ENCODE measurements at places on chromosomes 12 and 14. TPM values are rescaled to one million over a fixed set of nuclear protein-coding genes. Genes with fewer than 3 reads are reported as not detected.

DNA sequence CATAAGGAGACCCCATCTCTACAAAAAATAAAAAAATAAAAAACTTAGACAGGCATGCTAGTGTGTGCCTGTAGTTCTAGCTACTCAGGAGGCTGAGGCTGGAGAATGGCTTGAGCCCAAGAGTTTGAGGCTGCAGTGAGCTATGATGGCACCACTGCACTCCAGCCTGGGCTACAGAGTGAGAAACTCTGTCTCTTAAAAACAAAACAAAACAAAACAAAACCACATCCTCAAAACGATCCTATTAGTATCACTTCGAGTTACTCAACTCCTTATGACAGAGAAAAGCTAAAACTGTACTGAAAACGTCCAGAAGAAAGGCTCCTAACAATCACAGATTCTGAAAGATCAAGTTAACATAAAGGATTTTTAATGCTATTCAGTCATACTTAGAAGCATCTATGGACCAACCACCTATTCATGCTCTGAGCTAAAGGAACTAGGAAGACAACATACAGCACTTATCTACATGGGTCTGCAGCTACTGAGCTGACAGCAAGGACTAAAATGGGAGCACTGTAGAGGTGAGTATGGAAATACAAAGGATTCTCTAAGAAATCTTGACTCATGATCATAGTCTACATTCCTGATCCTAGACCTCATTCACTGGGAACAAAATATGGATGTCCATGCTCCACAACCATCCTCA is 75.3 kb upstream of the DUSP6 start:
- DNase-seq: no peak

DNA sequence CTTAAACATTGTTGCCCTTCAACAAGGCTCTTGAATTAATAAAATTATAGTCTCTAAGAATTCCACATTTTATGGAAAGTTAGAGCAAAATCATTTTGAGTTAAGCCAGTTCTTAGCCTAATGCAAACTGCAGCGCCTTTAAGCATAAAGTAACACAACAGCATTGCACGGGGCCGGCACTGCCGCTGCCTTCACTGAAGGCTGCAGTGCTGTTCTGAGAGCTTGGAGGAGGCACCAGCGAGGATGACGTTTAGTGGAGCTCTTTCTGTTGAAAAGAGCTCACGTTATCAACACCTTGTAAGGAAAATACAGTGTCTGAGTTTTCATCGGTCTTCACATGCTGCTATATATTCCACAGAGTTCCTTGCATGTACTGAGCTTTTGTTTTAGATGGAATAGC is 38.3 kb upstream of the DYNC1H1 start:
- DNase-seq: no peak

GRCh38 chr14:93991212-93991611 is 5.9 kb upstream of the CCDC197 start:
- no peak for DNase-seq

GRCh38 chr14:59705245-59705644 is 128.6 kb upstream of the CCDC175 start:
- DNase-seq: no peak

- DNase-seq: no peak
Observed at GRCh38 chr14:52914295-52914694, 36.6 kb downstream of the FERMT2 start.

- no peak for DNase-seq
Observed at GRCh38 chr14:100726550-100727085, at the start of gene DLK1. DLK1 (plus strand) TSS chr14:100726892; CDS start chr14:100727069, 177 bp downstream.

- DNase-seq: no peak
Observed at GRCh38 chr14:90483571-90483974, 86.7 kb downstream of the CALM1 start.

GRCh38 chr12:94710933-94711332 is 60.6 kb upstream of the TMCC3 start:
- DNase-seq: no peak

- no peak for DNase-seq
Observed at GRCh38 chr14:49058511-49058910, 527.7 kb downstream of the RPS29 start.

GRCh38 chr12:49887536-49888401 is 15.9 kb downstream of the FAIM2 start:
- no peak for DNase-seq

DNA sequence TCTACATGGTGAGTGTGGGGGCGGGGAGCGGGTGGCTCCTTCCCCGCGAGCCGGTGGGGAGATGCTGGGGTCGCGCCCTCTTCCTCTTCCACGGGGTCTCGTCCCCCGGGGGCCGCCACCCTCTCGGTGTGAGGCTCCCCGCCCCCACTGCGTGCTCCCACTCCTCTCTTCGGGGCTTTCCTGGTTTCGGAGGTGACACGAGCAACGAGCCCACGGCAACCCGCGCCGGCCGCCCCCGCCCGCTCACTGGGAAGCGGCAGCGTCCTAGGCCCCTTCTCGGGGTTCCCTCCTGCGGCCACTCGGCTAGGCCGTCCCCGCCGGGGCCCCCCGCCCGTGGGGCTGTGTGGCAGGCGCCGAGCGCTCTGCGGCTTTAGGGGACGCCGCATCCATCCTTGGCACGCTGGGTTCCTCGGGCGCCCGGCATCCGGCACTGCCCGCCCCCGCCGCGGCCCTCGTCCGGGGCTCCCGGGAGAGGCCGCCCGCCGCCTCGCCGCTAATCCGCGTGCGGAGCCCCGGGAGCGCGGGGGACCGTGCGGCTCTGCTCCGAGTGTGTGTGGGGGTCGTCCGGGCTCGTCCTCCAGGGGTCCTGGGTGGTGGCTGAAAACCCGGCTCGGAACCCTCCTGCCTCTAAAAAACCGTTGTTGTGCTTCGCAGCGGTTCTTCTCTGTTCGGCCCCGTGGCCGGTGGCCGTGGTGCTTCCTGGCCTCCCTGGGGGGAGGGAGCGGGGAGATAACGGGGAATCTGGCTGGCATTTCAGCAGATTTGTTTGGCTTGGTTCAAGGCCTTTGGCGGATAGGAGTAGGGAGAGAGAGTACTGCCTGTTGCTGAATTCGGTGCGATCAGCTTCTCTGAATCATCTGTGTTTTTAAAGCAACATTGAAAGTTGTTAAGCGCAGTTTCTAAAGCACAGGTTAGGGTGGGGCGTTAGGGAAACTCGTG is 1.0 kb downstream of the PCNX1 start:
- DNase-seq: no peak

GRCh38 chr12:57726884-57727757 is 11.4 kb downstream of the AGAP2 start:
- no peak for DNase-seq

- no peak for DNase-seq
Observed at GRCh38 chr12:120252071-120252906, 13.2 kb downstream of the PXN start.

- DNase-seq: no peak
Observed at GRCh38 chr14:96690713-96691383, 106.3 kb upstream of the VRK1 start.

DNA sequence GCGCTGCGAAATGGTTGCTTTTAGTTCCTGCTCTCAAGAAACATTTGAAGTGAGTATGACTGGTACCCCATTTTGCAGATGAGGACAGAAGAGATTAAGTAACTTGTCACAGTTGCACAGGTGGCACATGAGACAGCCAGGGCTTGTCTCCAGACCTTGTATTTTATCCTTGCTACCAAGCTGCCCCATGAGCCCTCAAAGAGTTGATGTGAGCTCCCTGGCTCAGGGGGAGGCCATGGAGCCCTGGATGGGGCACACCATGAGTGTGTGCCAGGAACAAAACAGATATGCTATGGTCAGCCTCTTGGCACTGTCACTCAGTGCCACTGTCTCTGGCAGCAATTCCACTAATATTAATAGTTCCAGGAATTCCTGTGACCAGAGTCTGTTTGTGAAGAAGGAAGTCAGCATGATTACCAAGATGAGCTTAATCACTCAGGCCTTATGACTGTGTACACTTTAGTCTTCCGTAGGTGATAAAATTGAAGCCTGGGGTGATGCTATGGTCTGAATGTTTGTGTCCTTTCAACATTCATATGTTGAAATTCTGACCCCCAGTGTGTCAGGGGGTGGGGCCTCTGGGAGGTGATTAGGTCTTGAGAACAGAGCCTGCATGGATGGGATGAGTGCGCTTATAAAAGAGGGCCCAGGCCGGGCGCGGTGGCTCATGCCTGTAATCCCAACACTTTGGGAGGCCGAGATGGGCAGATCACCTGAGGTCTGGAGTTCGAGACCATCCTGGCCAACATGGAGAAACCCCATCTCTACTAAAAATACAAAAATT is 806.8 kb downstream of the AACS start:
- DNase-seq: no peak

DNA sequence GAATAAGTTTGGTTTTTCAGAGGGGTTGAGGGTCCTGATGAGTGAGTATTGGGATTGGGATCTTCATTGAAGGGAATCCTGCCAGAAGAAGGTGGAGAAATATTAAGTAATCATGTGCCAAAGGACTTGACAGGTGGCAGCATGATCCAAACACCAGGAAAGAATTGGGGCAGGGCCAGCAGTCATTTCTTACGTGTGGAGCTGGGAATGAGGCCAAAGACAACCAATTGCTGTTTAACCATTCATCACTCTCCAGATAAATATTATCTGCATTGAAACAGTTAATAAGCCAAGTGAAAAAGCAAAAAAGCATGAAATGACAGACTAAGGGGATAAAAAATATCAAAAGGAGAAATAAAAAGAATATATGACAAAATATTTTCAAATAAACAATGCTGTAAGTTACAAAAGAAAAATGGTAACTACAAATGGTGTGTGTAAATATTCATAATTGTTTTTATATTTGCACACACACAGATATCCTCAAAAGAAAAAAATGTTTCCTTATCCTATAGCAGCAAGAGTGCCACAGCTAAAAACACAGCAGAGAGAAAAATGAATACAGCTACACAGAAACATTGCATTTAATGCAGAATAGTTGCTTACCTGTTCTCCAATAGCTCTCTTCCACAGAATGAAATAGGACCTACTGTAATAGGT is 26.2 kb downstream of the C2CD5 start:
- DNase-seq: no peak

DNA sequence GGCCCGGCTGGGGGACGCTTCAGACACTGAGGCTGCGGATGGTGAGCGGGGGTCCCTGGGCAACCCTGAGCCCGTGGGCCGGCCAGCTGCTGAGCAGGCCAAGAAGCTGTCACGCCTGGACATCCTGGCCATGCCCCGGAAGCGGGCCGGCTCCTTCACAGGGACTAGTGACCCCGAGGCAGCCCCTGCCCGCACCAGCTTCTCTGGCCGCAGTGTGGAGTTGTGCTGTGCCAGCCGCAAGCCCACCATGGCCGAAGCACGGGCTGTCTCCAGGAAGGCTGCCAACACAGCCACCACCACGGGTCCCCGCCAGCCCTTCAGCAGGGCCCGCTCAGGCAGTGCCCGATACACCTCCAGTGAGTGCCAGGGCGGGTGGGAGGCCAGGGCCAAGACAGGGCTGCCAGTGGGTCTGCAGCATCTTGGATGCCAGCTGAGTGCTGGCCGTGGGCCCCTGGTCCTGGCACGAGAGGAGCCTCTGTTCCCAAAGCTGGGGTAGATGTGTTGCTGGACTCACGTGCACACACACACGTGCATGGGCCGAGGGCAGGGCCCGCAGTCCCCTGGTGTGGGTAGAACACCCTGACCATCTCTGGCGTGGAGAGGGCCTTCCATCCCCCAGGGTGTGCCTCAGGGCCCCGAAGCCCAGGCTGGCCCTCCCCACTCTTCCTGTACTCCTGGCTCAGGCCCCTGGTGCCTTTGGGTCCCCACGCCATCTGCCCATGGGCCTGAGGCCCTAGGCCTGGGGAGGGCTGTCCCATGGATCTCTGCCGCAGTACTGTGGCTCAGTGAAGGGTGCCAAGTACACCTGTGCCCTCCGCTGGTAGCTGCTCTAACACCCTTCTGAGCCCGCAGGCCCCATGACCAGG is 22.8 kb downstream of the CEP170B start:
- no peak for DNase-seq

DNA sequence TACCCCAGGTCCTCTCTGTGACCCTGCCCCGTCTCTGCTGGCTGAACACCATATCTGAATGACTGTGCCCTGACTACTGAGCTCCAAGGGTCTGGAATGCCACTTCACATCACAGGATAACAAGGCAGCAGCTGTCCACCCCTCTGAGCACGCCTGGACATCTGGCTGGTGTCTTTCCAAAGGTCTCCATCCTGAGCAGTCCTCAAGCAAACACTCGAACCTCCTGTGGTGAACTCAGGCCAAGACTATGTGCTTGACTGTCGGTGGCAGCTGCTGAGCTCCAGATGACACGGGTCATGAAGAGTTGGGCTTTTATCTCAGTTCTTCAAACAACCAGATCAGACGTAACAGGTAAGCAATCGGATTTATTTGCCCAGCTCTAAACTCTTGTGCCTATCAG is 117.2 kb upstream of the BCL2L14 start:
- DNase-seq: no peak

- no peak for DNase-seq
Observed at GRCh38 chr14:76227450-76228050, 75.8 kb downstream of the GPATCH2L start.

- no peak for DNase-seq
Observed at GRCh38 chr12:29396774-29397173, 15.8 kb upstream of the ERGIC2 start.

Gene KLRD1
- 1.9 TPM for total RNA-seq

Gene CCDC175
- total RNA-seq: not detected

Gene PTGER2
- total RNA-seq: 4.3 TPM

Gene KRT2
- total RNA-seq: not detected

Gene A2M
- 1,073 TPM for total RNA-seq

Gene JDP2
- 100 TPM for total RNA-seq

Gene PPP1R36
- not detected for total RNA-seq

Gene FAM222A
- 2.9 TPM for total RNA-seq

Gene PLEKHH1
- 3.8 TPM for total RNA-seq

Data from thoracic aorta (tissue), 2 donors.